ENCODE measurements at places on chromosomes 1 and 21. TPM values are rescaled to one million over a fixed set of nuclear protein-coding genes. Genes with fewer than 3 reads are reported as not detected.

- no peaks in the 10 kb centered on the region for H3K36me3 ChIP-seq
- H3K4me3 ChIP-seq = no peak overlapping the region
- peak; percentile 80 for DNase-seq
- H3K27me3 ChIP-seq = no peaks in the 10 kb centered on the region
- H3K27ac ChIP-seq = no peak overlapping the region
Measured at GRCh38 chr1:117671781-117672501, 66.1 kb downstream of the TENT5C start.

GRCh38 chr1:65230731-65231481, 78.4 kb upstream of the DNAJC6 start:
- no peak overlapping the region for H3K27ac ChIP-seq
- H3K36me3 ChIP-seq = no peaks in the 10 kb centered on the region
- H3K4me3 ChIP-seq = no peak overlapping the region
- peak; percentile 63 for DNase-seq

- H3K4me1 ChIP-seq = peaks cover 5% of the 10 kb centered on the region
- DNase-seq = no peak
- H3K36me3 ChIP-seq = no peaks in the 10 kb centered on the region
Measured at GRCh38 chr1:56830052-56830451, 10.8 kb upstream of the FYB2 start.

GRCh38 chr1:24992761-24993211, 62.7 kb upstream of the RUNX3 start:
- H3K27ac ChIP-seq = no peak overlapping the region
- H3K4me3 ChIP-seq = no peak overlapping the region
- H3K27me3 ChIP-seq = no peaks in the 10 kb centered on the region
- H3K4me1 ChIP-seq = no peaks in the 10 kb centered on the region

DNA sequence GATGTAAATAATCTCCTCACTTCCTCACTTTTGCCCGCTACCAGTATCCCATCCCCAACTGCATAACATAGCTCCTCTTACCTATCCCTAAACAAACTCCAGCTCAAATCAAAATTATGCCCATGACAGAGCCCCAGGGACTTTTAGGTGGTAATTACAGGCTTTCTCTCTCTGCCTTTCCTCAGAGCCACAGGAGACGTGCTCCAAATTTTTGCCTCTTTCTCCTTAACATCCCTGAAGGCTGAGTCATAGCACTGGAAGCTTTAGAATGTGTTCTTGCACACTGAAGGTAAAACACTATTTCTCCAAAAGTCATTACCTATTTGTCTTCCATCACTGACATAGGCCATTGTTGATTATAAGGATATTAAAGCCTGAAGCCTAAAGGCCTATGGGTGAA, 263.5 kb upstream of the PLD5 start:
- H3K36me3 ChIP-seq = no peaks in the 10 kb centered on the region
- H3K4me1 ChIP-seq = no peaks in the 10 kb centered on the region
- DNase-seq = no peak
- H3K4me3 ChIP-seq = no peak overlapping the region
- H3K27me3 ChIP-seq = no peaks in the 10 kb centered on the region

DNA sequence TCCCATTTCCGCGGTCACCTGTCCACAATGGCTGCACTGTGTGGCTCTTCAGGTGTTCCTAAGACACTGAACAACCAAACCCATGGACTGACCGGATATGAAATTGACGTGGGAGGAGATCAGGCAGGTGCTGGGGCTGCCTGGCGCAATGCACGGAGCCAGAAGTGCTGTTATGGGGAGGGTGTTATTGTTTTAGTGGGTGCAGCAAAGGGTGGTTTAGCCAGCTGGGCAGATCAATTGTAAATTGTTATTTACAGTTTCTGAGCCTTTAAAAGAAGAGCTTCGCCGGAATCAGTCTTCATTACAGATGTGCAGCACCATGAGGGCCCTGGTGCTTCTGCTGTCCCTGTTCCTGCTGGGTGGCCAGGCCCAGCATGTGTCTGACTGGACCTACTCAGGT, at the start of gene CA6:
Gene CA6, plus strand, starts transcription at position 301 of the 400 bp plus-strand sequence. Its CDS starts 19 bp downstream, at position 320.
- H3K27me3 ChIP-seq = no peaks in the 10 kb centered on the region
- H3K36me3 ChIP-seq = no peaks in the 10 kb centered on the region
- no peak within 1 kb of the TSS for H3K4me3 ChIP-seq
- no peak within 1 kb of the TSS for H3K27ac ChIP-seq
- peaks cover 8% of the 10 kb centered on the region for H3K4me1 ChIP-seq

- H3K36me3 ChIP-seq = no peaks in the 10 kb centered on the region
- H3K4me3 ChIP-seq = no peak overlapping the region
- peaks cover 5% of the 10 kb centered on the region for H3K27me3 ChIP-seq
- DNase-seq = no peak
- H3K27ac ChIP-seq = no peak overlapping the region
Measured at GRCh38 chr21:45615145-45615711, 28.3 kb upstream of the PCBP3 start.

DNA sequence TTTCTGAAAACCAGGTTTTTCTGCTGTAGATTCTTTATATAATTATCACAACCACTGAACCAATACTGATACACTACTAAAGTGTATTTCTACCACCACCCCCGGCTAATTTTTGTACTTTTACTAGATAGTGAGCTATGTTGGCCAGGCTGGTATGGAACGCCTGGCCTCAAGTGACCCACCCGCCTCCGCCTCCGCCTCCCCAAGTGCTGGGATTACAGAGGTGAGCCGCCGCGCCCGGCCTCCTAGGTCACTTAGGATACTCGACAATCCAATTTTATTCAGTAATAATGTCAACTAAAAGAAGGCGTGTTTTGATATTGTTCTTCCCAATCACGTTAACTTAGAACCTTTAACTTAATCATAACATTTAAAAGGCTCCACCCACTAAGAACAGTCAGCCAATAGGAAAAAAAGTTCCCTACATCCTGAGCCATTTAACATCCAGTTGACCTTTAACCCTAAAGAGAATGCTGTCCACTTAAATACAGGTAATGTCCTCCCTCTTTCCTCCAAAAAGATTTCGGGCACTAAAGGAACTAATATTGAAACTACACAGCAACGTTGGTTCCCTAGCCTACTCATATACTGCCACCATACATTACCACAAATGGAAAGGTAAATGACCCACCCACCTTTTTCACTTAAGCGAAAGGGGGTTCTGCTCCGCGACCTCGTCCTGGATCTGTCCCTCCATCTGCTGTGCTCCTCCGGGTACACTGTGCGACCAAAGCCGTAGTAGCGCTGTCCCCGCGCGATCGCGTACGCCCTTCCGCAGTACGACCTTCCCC, 1.2 kb downstream of the RSRP1 start:
- peak overlapping the region; percentile 94 for H3K27ac ChIP-seq
- H3K27me3 ChIP-seq = no peaks in the 10 kb centered on the region
- no peak for DNase-seq
- H3K4me1 ChIP-seq = peaks cover 23% of the 10 kb centered on the region
- peaks cover 42% of the 10 kb centered on the region for H3K36me3 ChIP-seq

GRCh38 chr21:45548711-45549491, 6.7 kb upstream of the SLC19A1 start:
- no peak overlapping the region for H3K4me3 ChIP-seq
- DNase-seq = no peak
- H3K27me3 ChIP-seq = no peaks in the 10 kb centered on the region

GRCh38 chr1:86829321-86829720, 84.6 kb downstream of the SELENOF start:
- no peaks in the 10 kb centered on the region for H3K36me3 ChIP-seq
- DNase-seq = no peak
- peaks cover 12% of the 10 kb centered on the region for H3K4me1 ChIP-seq
- H3K27me3 ChIP-seq = no peaks in the 10 kb centered on the region
- no peak overlapping the region for H3K4me3 ChIP-seq

Gene PRDM16
- 41.8 TPM for polyA plus RNA-seq

DNA sequence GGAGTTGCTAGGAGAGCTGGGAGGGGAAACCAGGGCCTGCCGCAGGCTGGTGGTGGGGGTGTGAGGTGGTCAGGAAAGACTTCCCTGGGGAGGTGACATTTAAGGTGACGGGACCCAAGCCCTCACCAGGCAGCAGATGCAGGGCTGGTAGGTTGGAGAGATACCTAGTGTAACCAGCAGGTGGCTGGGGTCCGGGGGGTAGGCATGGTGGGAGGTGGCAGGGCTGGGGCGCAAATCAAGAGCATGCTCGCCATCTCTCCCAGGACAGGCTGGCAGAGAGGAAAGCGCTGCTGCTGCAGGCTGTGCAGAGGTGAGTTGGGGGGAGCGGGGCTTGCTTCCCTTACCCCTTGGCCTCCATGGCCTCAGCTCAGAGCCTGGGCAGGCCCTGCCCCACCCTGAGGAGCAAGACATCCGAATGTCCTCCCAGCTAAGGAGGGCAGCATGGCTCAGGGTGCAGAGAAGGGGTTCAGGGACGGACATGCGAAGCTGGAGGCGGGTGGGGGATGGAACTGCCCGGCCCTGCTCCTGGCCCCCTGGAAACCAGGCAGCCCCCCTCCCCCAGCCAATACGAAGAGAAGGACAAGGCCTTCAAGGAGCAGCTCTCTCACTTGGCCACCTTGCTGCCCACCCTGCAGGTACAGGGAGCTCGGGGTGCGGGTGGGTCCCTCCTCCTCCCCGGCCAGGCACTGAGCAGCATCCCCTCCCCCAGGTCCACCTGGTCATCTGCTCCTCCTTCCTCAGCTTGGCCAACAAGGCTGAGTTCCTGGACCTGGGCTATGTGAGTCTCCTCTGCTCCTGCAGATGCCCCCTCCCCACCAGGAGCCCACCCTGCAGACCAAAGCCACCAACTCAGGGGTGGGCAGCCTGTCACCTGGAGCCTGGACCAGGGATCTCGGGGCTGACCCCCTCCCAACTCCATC, 4.0 kb downstream of the RNF207 start:
- H3K27ac ChIP-seq = no peak overlapping the region
- peaks cover 23% of the 10 kb centered on the region for H3K36me3 ChIP-seq
- DNase-seq = no peak
- peaks cover 32% of the 10 kb centered on the region for H3K4me1 ChIP-seq

DNA sequence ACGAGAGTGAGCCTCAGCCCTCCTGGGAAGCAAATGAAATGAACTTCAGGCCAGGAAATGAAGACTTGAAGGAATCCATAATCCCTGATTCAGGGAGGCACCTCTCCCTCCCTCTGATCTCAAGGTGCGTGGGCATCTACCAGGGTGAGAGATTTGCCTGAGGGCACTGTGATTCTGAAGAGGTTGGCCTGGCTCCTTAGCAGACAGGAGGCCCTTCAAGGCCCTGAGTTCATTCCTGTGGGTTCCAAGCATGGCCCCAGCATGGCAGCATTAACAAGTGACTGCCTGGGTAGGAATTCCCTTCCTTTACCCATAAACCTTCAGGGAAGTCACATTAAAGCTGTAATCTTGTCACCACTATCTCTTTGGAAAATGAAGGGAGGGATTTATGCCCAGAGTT, 29.8 kb upstream of the IFNGR2 start:
- DNase-seq = no peak
- H3K4me1 ChIP-seq = no peaks in the 10 kb centered on the region
- no peaks in the 10 kb centered on the region for H3K36me3 ChIP-seq
- H3K27ac ChIP-seq = no peak overlapping the region
- H3K27me3 ChIP-seq = peaks cover 8% of the 10 kb centered on the region

Gene C1orf87
- not detected for polyA plus RNA-seq

DNA sequence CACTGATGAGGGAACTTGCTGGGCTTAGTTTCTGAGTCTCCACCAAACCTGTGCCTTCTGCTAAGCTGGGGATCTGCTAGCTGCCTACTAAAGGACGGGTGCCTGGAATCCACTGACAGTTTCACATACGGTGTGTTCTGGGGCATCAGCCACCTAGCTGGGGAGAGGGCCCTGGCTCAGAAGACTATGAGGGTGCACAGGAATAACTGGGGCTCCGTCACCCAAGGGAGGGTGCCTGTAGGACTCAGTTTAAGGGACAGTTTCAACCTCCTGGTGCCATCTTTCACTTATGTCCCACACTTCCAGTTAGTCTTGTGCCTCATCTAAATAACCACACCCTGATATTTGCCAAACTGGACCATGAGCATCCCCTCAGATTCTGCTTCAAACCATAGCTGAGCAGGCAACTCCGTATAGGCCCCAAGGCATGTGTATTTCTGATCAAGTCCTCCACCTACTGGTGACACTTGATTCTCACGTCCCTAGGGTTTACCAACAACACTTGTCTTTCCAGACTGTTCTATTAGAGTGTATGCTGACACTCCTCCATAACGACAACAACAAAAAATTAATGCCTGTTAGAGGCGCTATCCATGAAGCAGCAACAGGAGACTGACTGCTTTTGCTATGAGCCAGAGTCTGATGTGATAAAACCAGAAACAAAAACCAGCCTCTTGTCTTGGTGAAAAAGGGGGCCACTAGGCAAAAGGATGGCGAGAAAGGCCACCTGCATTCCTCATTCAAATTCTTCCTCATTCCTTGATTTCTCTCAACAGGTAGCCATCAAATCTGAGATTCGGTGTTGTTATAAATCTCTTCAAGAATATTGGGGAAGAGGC, 55.0 kb upstream of the PAXBP1 start:
- H3K4me1 ChIP-seq = no peaks in the 10 kb centered on the region
- DNase-seq = peak; percentile 68
- H3K36me3 ChIP-seq = no peaks in the 10 kb centered on the region
- H3K27me3 ChIP-seq = no peaks in the 10 kb centered on the region
- no peak overlapping the region for H3K27ac ChIP-seq
- no peak overlapping the region for H3K4me3 ChIP-seq

GRCh38 chr21:33371366-33371765, 31.8 kb upstream of the IFNGR2 start:
- no peak overlapping the region for H3K4me3 ChIP-seq
- no peaks in the 10 kb centered on the region for H3K4me1 ChIP-seq
- H3K36me3 ChIP-seq = no peaks in the 10 kb centered on the region
- no peak overlapping the region for H3K27ac ChIP-seq
- H3K27me3 ChIP-seq = no peaks in the 10 kb centered on the region
- no peak for DNase-seq

GRCh38 chr1:23376890-23377811, 7.5 kb upstream of the ZNF436 start:
- H3K4me1 ChIP-seq = peaks cover 12% of the 10 kb centered on the region
- peak; percentile 81 for DNase-seq
- no peaks in the 10 kb centered on the region for H3K27me3 ChIP-seq
- H3K36me3 ChIP-seq = peaks cover 7% of the 10 kb centered on the region
- H3K4me3 ChIP-seq = no peak overlapping the region
- H3K27ac ChIP-seq = no peak overlapping the region

Gene CFHR2
- not detected for polyA plus RNA-seq

DNA sequence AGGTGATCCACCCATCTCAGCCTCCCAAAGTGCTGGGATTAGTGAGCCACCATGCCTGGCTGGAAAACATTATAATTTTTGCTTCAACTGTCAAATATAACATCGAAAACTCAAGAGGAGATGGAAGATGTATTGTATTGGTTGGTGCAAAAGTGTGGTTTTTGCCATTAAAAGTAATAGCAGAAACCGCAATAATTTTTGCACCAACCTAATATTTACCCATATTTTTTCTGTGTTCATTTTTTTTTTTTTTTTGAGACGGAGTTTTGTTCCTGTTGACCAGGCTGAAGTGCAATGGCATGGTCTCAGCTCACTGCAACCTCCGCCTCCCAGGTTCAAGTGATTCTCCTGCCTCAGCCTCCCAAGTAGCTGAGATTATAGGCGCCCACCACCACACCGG, 27.1 kb upstream of the SHE start:
- DNase-seq = no peak
- H3K4me3 ChIP-seq = no peak overlapping the region
- H3K36me3 ChIP-seq = no peaks in the 10 kb centered on the region
- H3K27ac ChIP-seq = no peak overlapping the region
- H3K4me1 ChIP-seq = no peaks in the 10 kb centered on the region

Gene UTS2
- polyA plus RNA-seq = not detected

Gene RNU1-4
- not detected for polyA plus RNA-seq

GRCh38 chr1:2594001-2594640, 7.5 kb downstream of the PRXL2B start:
- H3K4me1 ChIP-seq = no peaks in the 10 kb centered on the region
- H3K4me3 ChIP-seq = no peak overlapping the region
- H3K36me3 ChIP-seq = no peaks in the 10 kb centered on the region
- no peaks in the 10 kb centered on the region for H3K27me3 ChIP-seq

Data from cardiac muscle cell (in vitro differentiated cells and primary cell).